ENCODE measurements at places on chromosomes 5 and 9.

- no peak for DNase-seq
Measured at GRCh38 chr9:114233491-114234185, 78.3 kb downstream of the COL27A1 start.

GRCh38 chr9:89361816-89362646, 43.7 kb downstream of the SECISBP2 start:
- no peak for DNase-seq

- DNase-seq, result no peak
Measured at GRCh38 chr9:86079865-86080469, 19.4 kb downstream of the GOLM1 start.

GRCh38 chr5:36743891-36744772, 132.4 kb upstream of the NIPBL start:
- peak; percentile 93 for DNase-seq

DNA sequence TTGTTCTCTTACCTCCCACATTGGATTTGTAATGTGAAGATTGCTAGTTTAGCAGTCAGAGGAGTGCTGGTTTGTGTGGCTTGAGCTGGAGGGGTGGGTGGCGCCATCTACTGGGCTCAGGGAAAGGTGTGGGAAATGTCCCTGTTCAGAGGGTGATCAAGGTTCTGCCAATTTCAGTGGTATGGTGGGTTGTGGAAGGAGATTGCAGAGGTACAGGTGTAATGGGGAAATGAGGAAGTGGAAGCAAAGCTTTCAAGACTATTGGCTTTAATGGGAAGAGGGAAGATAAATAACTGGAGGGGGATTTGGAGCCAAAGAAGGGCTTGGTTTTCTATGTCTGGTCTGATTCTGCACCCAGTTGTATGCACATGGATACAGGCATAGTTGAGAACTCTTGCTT, 76.4 kb downstream of the OSMR start:
- peak; percentile 59 for DNase-seq

DNA sequence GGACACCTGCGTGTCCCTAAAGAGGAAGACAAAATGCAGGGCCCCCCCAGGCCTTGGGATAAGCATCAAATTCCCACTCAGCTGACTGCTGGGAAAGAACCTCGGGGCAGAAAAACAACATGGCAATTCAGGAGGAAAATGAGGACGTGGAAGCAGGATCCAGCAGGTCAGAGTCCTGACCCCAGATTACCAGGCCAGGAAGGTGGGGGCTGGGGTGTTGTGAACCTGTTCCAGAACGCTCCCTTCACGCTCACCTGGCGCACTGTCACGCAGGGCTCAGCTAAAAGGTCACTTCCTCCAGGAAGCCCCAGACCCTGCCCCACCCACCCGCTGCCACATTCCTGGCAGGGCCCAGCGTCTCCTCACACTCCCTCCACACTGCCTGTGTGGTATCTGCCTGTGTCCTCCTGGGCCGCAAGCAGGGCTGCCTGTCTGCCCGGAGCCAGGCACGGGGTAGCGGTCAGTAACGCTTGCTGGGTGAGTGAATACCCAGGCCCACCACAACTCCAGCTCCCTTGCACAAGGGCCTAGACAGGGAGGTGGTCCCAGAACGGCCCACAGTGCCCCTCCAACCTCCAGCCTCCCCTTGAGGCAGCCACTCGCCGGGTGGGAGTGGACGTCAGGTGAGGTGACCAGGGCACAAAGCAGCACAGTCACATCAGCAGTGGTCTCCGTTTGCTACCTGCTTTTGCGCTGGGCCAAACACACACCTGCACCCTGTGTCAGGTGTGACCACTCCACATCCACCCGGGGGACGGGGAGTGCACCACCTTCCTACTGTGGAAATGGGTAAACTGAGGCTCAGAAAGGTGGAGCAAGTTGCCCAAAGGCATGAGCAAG, 18.1 kb downstream of the VAV2 start:
- DNase-seq, result peak; percentile 38

GRCh38 chr5:112109331-112110007, 309.6 kb downstream of the EPB41L4A start:
- DNase-seq, result peak; percentile 90

- DNase-seq, result peak; percentile 78
Measured at GRCh38 chr5:125348221-125348692, 601.8 kb upstream of the ZNF608 start.
